ENCODE measurements at places on chromosomes 7 and 10.

DNA sequence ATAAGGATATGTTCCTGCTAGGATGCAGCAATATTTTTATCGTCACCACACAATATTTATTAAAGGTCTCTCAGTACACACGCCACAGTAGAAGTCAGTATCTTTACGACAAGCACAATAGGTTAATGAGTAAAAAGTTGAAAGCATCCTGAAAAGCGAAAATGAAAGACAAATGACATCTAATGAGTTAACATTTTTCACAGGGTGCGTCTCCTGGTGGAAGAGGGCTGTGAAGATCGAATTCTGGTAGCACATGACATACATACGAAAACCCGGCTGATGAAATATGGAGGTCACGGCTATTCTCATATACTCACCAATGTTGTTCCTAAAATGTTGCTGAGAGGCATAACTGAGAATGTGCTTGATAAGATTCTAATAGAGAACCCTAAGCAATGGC, 10.8 kb downstream of the C1QL3 start:
- no peak for DNase-seq

DNA sequence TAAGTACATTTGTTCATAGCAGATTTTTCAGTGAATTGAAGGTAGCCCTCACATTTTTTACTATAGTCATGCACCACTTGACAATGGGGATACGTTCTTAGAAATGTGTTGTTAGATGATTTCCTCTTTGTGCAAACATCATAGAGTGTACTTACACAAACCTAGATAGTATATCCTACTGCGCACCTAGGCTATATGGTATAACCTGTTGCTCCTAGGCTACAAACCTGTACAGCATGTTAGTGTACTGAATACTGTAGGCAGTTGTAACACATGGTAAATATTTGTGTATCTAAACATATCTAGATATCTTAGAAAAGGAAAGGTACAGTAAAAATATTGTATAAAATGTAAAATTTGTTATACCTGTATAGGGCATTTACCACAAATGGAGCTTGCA, 41.2 kb downstream of the TAX1BP1 start:
- no peak for DNase-seq

GRCh38 chr7:21980926-21981500, 35.3 kb upstream of the CDCA7L start:
- DNase-seq = no peak

- DNase-seq = peak; percentile 63
Observed at GRCh38 chr10:77223526-77224460, 413.8 kb downstream of the KCNMA1 start.

DNA sequence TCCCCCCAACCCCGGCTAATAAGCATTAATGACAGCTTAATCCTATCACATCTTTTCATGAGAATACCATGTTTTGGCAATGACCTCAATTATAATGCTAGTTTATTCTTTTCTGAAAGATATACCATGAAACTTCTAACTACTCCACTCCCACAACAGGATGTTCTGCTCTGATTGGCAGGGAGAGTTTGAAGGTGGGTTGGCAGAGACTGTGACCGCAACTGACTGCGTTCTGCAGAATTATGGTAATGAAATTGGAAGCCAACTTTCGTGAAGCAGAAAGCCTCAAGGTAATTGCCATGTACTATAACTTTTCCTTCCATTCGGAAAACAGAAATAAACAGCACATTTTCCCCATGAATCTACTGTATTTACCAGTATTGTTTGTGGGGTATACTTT, 288.2 kb upstream of the SEMA3D start:
- DNase-seq = no peak

DNA sequence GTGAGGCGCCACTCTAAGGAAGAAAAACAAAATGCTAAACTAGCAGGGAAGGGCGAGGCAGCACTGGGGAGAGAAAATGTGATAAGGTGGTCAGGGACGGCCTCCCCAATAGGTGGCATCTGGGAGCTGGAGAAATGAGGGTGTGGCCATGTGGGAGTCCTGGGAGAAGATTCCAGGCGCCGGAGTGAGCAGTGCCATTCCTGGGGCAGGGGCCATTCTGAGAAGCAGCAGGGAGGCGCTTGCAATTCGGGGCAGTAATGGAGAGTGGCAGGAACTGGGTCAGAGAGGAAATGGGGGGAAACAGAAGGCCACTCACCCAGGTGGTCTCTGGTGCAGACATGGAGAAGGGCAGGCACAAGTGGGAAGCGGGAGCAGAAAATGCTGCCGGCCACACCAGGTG, 61.8 kb upstream of the LRRC18 start:
- DNase-seq = no peak

DNA sequence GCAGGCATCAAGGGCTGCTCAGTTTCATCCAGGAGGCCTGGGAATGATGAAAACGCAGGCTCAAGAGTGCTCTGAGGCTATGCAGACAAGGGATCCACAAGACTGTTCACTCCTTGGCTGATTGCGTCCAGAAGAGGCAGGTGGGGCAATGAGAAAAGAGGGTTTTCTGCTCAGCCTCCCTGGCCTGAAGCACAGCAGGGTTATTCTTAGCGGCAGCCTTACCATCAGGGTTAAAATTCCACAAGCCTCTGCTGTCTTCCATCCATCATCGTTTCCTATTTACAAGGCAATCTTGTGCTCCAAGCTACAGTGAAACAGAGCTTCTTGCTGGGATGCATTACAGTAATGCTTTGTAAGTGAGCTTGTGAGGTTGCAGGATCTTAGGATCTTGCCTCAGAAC, 129.4 kb upstream of the SHH start:
- no peak for DNase-seq

DNA sequence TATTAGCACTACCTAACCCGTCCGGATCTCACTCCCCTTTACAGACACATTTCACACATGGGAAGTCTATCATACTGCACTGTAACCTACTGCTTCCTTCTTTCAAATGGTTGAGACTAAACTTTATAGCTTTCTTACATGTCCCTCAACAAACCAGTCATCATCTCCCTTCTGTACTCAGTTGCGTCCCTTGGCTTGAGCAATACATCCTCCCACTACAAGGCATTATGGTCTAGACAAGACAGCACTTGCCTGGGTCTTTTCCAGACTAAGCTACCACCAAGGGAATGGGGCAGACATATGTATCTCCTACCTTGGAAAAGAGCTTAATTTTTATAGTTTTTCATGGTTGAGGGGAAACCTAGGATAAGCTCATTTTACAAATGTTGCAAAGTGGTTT, 575.2 kb downstream of the KCNMA1 start:
- no peak for DNase-seq

Data from NCI-H2171 treated with DMSO at 0.1 percent for 48 hours (cell line).